ENCODE measurements at places on chromosomes 5 and 9.

DNA sequence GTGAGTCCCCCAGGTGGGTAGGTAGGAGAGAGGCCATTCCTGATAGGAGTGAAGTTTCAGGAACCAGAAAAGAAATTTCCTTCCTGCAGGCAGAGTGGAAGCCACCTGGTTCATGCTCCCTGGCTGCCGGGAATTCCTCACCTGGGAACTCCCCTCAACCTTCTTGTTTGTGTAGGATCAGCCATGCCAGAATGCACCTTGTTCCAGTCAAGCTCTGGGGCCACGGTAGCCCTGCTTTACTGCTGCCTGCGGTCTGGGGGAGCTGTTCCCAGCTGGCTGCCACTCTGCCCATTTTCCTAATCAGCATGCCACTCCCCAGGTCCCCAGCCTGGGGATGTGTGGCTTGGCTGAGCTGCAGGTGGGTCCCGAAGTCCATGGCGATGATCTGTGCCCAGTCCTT lies 18.7 kb upstream of the B4GALT1 start:
- no peak for DNase-seq

DNA sequence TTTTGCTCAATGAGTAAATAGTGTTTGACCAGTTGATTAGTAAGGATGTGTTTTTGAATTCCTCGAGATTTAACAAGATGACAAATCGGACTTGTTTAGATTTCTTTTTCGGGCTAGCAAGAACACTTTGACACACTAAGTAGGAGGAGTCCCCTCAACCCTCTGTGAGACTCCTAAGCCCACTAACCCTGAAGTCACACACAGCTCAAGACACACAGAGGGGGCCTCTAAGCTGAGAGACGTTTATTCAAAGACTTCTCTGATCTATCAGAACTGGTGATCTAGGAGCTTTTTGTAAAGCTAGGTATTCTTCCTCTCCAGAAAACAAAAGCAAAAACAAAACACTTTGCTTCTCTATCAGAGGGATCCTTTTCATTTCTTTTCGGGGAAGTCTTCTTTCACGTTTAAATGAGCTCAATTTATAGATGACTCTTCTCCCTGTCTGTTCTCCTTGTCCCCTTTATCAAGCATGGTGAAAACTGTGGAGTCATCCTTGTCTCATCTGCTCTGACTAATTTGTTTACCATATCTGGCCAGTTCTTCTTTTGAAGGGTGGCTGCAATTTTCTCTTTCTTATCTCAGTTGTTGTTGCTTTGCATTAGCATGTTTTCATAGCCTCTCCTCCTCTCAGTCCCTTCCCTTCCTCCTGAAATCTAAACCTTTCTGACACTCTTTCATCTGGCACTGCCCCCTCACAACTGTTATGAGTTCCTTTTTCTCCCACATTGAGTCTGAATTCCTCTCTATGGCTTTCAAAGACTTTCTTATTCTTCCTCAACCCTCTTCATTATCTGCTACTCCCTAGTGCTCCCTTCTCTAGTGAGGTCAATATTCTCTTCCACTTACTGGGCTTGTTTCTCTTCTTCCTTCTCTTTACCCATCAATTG lies 68.5 kb upstream of the RAI14 start:
- DNase-seq = no peak

- DNase-seq = no peak
Observed at GRCh38 chr9:129172816-129173215, 5.2 kb downstream of the IER5L start.

- no peak for DNase-seq
Observed at GRCh38 chr5:169538944-169539343, 44.6 kb upstream of the SPDL1 start.

All from GM12892 (cell line).